ENCODE measurements at places on chromosomes 11 and 22.

DNA sequence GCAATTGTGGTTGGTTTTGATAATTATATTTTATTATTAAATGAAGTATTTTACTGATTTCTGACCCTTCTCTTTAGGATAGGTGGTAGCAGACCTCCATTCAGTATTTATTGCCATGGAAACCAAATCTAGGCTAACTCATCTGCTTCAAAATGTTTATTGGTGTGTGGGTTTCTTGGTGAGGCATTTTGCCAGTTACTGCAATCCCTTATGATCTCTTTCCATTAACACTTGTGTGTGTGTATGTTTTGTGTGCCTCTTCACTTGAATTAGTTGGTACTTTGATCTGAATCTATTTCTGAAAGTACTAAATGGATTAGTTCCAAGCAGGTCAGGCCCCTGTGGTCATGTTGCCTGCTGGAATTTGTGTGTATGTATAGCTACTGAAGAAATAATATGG lies 184.4 kb upstream of the C11orf87 start:
- DNase-seq: no peak

DNA sequence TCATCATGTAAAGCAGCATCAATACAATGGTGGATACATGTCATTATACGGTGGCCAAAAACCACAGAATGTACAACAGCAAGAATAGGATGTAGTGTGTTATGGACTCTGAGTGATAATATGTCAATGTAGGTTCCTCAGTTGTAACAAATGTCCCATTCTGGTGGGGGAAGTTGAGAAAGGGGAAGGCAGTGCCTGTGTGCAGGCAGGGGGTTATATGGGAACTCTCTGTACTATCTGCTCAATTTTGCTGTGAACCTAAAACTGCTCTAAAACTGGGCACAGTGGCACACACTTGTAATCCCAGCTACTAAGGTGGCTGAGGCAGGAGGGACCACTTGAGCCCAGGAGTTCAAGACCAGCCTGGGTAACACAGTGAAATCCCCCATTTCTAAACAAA lies 5.9 kb downstream of the CHKA start:
- DNase-seq: no peak

- DNase-seq: no peak
Observed at GRCh38 chr11:113184498-113184897, 129.9 kb upstream of the TTC12 start.

- DNase-seq: no peak
Observed at GRCh38 chr11:56048480-56048879, 21.0 kb downstream of the OR5AS1 start.

DNA sequence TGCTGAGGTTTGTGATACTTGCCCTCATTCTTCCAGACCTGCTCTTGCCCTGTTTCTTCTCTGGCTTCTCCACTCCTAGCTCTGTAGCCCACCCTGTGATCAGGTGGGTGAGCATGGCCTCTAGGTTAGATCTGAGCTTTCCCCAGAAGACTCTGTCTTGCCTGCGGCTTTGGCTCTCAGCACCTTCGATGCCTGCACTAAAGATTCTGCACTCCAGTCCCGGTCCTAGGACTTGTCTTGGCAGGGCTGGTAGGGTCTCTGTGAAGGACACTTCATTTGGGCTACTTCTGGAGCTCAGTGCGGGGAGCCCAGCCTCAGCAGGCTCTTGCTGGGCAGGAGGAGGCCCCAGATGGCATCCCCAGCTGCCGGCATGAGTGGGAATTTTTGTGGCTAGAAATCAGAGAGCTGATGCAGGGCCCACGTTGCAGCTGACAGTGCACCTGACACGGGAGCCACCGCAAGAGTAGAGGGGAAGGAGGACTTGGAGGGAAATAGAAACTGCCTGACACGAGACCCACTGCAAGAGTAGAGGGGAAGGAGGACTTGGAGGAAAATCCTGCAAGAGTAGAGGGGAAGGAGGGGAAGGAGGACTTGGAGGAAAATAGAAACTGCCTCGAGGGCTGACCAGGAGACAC lies 226.9 kb upstream of the B3GAT1 start:
- no peak for DNase-seq

GRCh38 chr11:77449784-77450183 lies 24.1 kb downstream of the PAK1 start:
- DNase-seq: no peak

DNA sequence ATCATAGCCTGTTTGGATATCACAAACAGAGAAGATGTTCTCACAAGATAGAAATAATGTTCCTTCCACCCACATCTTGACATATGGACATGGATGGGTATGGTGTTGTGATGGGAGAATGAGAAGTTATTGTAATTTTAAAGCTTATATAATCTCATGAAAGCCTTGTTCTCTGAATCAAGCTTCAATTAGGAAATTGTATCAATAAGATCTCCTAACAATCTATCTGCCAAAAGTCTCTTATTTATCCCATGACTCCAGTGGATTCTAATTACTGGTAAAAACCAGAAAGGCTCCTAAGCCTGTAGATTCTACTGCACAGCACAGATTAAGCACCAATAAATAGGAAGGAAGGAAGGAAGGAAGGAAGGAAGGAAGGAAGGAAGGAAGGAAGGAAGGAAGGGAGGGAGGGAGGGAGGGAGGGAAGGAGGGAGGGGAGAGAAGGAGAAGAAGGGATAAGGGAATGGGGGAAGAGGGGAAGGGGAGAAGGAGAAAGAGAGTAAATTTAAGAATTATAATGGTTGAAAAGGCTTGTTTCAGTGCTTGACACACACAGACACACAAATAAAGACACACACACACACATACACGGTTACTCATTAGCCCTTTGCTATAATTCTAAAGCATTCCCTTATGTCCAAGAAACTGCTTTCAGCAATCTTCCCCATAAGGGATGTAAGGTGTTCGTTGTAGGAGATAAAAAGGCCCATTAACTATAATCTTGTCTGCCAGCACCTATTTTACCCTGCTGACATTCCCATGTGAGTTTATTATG lies 258.0 kb upstream of the API5 start:
- no peak for DNase-seq

All from NCI-H2029 treated with DMSO at 0.1 percent for 48 hours (cell line).